Activated CD4-positive, alpha-beta T cell treated with anti-CD3 and anti-CD28 coated beads, Interleukin-2, amount 50 U/mL, for 48 hours (primary cell): ENCODE measurements at places on chromosomes 13 and 19.

- no peak for DNase-seq
Measured at GRCh38 chr19:27775395-27775794, 1437.6 kb downstream of the UQCRFS1 start.

DNA sequence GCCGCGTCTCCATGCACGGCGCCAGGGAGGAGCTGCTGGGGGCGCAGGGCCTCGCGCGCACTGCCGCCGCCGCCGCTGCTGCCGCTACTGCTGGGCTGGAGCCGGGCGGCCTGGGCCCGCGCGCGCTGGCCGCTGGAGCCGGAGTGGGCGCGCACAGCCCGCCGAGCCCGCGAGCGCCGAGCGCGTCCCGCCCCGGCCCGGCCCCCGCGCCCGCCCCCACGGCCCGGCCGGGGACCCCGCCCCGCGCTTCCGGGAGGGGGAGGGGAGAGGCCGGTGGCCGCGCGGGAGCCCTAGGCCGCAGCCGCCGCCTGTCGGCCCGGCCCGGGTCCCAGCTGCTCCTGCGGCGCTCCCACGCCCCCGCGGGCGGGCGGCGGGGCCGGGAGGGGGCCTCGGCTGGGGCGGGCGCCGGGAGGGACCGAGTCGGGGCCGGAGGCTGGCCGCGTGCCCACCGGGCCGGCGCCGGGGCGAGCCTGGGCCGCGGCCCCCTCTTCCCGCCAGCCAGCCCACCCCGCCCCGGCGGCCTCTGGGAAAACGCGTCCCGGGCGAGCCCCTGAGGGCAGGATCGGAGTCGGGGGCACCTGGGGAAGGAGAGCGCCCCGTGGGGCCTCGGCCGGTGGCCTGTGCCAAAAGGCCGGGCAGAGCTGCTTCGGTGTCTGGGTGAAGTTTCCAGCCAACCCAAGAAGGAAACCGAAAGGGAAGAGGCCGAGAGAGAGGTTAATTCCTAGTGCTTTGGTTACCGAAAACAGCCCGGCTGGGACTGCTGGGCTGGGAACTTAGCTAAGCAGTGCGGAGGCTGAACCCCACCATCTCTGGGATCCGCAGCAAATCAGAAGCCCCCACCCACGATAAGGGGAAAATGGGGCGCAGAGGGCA lies at the start of gene STK24:
TSS of gene STK24 (minus strand) at position 145 of the 873 bp plus-strand sequence. CDS start 321 bp downstream, outside the sequence.
- DNase-seq: peak; percentile 65

GRCh38 chr19:40411125-40411842 lies 1.9 kb downstream of the PRX start:
- no peak for DNase-seq

- DNase-seq: no peak
Measured at GRCh38 chr19:14474827-14475226, 327 bp downstream of the PTGER1 start.

- no peak for DNase-seq
Measured at GRCh38 chr13:110269509-110270185, 37.3 kb downstream of the COL4A1 start.

- no peak for DNase-seq
Measured at GRCh38 chr19:16096280-16096855, 15.3 kb upstream of the RAB8A start.

DNA sequence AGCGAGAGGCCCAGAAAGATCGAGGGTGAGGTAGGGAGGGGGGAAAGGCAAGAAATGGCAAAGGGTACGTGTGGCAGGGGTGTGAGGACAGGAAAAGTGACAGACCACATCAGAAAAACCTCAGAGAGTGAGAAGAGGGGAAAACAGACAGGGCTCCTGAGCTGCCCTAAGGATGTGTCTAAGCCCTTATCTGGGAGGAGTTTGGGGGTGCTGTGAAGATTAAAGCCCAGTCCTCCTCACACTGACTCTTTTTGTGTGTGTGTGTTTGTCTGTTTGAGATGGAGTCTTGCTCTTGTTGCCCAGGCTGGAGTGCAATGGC lies 703 bp upstream of the PTH2 start:
- DNase-seq: no peak

- DNase-seq: no peak
Measured at GRCh38 chr13:39209731-39210531, 171.7 kb downstream of the NHLRC3 start.

DNA sequence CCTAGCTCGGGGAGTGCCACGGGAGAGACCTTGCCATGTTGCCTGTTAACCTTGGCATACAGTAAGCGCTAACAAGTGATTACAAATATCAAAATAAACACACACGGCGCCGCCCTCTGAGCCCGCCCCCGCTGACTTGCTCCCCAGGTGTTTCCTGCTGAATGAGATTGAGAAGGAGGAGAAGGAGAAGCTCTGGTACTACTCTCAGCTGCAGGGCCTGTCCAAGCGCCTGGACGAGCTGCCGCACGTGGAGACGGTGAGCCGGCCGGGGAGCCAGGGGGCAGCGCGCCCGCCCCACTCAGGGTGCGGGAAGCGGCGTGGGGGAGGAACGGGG lies 5.0 kb downstream of the APC2 start:
- DNase-seq: no peak

- no peak for DNase-seq
Measured at GRCh38 chr13:38685974-38686576, 802 bp upstream of the FREM2 start.

DNA sequence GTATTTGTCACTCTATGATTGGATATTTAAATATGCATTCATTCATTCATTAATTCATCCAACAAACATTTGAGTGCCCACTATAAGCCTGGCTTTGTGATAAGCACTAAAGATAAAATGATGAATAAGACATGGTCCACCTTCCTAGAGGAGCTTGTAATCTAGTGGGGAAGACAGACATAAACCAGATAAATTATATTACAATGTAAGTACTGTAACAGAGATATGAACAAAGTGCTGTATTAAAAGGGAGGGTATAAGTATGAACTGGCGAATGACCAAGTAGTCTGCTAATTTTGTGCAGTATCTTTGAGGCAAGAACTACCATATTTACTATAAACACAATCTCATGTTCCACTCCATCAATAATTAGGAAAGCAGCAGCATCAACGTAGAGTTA lies 88.2 kb downstream of the RBM26 start:
- DNase-seq: no peak

DNA sequence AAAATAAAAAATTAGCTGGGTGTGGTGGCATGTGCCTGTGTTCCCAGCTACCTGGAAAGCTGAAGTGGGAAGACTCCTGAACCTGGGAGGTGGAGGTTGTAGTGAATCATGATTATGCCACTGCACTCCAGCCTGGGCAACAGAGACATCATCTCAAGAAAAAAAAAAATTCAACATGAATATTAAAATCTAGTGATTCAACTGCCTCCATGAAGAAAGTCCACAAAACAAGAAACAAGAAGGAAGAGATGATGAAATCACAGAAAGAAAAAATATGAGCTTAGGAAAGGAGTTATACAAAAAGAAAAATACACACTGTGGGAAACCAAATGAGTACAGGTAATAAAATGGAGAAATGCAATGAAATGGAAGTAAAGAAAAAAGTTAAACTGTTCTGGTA lies 99.6 kb upstream of the SIAH3 start:
- DNase-seq: no peak

- no peak for DNase-seq
Measured at GRCh38 chr13:93789058-93789457, 562.5 kb downstream of the GPC6 start.

GRCh38 chr19:18514800-18515682 lies 6.8 kb downstream of the ELL start:
- no peak for DNase-seq
